Epithelial cell of esophagus (primary cell): ENCODE measurements at places on chromosomes 7 and 10.

DNA sequence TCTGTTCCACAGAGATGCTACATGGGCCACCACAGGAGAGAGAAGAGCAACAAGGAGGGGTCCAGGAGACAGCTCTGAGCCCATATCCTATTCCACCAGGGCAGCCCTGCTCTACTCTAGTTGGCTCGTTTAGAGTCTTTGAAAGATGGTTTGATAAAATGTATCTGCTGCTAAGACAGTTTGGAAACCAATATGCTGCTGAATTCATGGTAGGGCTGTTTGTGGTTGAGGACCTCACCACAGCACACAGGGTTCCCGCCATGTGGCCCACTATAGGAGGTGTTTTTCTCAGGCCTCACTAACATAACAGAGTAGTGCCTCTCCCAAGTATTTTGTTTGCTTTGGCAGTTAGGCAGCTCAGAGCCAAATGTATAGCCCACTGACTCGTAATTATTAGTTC, 35.8 kb upstream of the ZC3HAV1L start:
- no peak for DNase-seq

GRCh38 chr10:58266826-58267712, 625 bp downstream of the IPMK start:
- DNase-seq: peak; percentile 83

- DNase-seq: no peak
Observed at GRCh38 chr10:126841341-126841895, 63.8 kb upstream of the DOCK1 start.

DNA sequence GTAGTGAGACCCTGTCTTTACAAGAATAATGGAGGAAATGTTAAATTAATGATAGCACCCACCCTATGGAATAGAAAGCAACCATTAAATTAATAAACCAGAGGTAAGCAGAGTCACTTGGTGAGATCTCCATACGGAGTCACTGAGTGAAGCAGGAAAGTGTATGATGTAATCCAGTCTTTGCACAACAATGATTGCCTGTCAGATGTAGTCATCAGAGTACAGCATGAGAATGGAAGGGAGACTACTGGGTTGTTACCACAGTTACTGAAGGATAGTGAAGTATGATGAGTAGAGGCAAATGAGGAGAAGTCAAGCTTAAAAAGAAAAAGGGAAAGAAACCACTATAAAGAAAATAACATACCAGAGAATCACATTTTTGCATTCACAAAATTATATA, 371.9 kb upstream of the SHH start:
- DNase-seq: peak; percentile 1

DNA sequence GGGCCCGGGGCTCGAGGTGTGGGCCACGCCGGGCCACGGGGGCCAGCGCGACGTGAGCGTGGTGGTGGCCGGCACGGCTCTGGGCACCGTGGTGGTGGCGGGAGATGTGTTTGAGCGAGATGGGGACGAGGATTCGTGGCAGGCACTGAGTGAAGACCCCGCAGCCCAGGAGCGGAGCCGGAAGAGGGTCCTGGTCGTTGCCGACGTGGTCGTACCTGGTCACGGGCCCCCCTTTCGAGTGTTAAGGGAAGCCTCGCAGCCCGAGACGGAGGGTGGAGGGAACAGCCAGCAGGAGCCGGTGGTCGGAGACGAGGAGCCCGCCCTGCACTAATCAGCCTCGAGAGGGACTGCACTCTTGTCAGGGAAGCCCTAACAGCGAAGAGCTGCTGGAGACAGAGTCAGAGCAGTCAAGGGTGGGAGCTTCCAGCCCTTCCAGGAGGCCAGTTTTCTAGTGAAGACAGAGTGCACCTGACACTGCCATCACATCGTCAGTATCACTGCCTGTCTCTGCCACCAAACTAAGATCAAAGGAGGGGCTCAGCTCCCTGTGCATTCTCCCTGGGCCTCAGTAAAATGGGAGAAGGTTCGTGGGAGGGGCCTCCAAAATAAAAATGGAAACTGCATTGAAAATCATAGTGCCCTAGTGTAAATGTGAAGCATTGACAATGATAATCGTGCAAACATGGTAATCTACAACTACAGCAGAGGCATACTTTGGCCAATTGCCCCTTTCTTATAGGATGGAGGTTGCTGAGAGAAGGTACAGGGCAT, 1.3 kb downstream of the MBLAC1 start:
- DNase-seq: no peak

GRCh38 chr7:101998029-101998905, 180.8 kb downstream of the CUX1 start:
- no peak for DNase-seq

DNA sequence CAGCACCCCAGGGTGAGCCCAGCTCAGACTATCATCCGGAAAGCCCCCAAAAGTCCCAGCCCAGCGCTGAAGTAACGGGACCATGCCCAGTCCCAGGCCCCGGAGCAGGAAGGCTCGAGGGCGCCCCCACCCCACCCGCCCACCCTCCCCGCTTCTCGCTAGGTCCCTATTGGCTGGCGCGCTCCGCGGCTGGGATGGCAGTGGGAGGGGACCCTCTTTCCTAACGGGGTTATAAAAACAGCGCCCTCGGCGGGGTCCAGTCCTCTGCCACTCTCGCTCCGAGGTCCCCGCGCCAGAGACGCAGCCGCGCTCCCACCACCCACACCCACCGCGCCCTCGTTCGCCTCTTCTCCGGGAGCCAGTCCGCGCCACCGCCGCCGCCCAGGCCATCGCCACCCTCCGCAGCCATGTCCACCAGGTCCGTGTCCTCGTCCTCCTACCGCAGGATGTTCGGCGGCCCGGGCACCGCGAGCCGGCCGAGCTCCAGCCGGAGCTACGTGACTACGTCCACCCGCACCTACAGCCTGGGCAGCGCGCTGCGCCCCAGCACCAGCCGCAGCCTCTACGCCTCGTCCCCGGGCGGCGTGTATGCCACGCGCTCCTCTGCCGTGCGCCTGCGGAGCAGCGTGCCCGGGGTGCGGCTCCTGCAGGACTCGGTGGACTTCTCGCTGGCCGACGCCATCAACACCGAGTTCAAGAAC, 1.1 kb downstream of the VIM start:
- peak; percentile 58 for DNase-seq

- DNase-seq: no peak
Observed at GRCh38 chr7:134451656-134452055, 7.2 kb downstream of the AKR1B1 start.

DNA sequence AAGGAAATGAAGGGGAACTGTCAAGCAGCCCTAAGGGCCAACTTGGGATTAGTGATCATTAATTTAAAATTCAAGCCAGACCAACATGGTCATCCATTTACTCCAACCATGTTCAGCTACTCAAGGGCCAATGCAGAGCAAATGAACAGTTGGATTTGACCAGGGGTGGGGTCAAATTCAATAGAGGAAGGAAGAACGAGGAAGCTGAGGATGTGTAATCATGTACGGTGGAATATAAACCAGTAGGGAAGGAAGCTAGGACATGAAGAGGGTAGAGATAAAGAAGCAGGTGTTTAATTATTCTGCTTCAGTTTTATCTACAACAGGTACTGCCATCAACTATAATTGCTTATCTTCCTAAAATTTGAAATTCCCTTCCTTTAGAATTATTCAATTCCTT, 81.6 kb downstream of the HIBADH start:
- no peak for DNase-seq

DNA sequence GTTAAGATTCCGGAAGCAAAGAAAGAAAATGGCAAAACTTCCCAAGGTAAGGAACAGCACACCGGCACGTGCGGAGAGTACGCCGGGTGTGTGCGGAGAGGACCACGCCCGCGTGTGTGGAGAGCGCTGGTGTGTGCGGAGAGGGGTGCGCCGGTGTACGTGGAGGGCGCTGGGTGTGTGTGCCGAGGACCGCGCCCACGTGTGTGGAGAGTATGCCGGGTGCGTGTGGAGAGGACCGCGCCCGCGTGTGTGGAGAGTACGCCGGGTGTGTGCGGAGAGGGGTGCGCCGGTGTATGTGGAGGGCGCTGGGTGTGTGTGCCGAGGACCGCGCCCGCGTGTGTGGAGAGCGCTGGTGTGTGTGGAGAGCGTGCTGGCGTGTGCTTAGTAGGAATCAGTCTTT, 48.6 kb upstream of the DPYSL4 start:
- no peak for DNase-seq

DNA sequence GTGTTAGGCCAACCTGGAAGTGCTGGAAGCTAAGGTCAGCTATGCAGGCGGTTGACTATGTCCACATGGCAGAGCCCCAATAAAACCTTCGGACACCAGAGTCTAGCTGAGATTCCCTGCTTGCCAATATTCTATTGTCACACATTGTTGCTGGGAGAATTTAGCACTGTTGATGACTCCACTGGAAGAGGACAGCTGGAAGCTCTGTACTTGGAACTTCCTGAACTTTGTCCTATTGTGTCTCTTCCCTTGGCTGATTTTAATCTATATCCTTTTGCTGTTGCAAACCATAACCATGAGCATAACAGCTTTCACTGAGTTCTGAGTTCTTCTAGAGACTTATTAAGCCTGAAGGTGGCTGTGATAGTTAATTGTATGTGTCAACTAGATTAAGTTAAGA, 12.0 kb downstream of the XRCC2 start:
- DNase-seq: no peak

GRCh38 chr10:27680691-27681605, 64.7 kb downstream of the MKX start:
- DNase-seq: no peak

- DNase-seq: peak; percentile 70
Observed at GRCh38 chr10:17910125-17910789, 41.5 kb upstream of the SLC39A12 start.

DNA sequence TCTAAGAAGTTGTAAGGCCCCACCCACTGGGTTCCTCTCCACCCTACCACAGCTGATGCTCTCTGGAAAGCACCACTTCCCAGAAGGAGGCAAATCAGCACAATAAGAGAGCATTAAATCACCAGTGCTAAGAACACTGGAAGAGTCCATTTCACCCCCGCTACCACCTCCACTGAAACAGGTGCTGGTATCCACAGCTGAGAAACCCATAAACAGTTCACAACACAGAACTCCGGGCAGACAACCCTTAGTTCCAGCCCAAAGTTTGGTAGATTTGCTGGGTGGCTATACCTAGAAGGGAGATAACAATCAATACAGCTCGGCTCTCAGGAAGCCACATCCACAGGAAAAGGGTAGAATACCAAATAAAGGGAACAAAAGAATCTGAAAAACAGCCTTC, 34.1 kb downstream of the ZNF680 start:
- DNase-seq: no peak

- DNase-seq: no peak
Observed at GRCh38 chr10:1416456-1417037, 320.8 kb downstream of the ADARB2 start.
